ENCODE measurements at places on chromosomes 3 and 15.

DNA sequence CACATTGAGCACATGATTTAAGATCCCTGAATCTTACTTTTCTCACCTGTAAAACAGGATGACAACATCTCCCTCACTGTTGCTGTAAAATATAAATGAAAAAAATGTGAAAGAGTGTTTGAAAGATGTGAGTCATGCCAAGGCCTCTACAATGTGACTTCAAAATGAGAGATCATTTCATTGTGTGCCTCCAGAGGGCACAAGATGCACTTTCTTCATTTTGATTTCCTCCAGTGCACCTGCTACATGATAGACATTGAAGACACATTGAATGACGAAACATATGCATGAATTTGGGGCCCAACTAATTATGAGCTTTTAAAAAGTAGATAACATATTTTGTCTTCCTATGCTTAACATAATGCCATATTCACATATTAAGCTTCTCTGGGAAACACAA is 170.3 kb downstream of the MOBP start:
- DNase-seq, result no peak

DNA sequence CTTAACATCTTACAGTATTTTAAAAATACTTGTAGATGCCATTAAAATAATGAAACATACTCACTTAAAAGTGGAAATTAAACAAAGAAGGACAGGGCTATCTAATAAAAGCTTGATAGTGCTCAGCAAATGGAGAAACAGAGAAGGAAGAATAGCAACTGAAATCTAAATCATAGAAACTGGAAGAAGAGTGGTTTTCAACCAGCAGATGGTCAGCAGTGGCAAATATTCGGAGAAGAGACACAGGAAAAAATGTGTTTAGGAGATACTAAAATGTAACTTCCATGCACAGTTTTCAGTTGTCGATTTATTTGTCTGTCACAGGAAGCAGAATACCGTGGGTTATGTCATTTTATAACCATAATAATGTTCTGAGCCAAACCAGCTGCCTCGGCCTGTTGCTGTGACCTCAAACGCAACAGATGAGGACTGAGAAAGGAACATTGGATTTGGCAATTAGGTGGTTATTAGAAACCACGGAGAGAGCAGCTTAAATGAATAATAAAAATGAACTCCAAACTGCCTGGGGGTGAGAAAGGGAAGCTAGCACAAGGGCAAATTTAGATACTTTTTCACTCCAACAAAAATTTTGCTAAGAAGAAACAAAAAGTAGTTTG is 246.6 kb upstream of the KCNMB2 start:
- no peak for DNase-seq

GRCh38 chr15:58115692-58116091 is 22.5 kb upstream of the AQP9 start:
- no peak for DNase-seq

- no peak for DNase-seq
These were observed 2.3 kb downstream of the GORASP1 start for GRCh38 chr3:39104961-39105686.

DNA sequence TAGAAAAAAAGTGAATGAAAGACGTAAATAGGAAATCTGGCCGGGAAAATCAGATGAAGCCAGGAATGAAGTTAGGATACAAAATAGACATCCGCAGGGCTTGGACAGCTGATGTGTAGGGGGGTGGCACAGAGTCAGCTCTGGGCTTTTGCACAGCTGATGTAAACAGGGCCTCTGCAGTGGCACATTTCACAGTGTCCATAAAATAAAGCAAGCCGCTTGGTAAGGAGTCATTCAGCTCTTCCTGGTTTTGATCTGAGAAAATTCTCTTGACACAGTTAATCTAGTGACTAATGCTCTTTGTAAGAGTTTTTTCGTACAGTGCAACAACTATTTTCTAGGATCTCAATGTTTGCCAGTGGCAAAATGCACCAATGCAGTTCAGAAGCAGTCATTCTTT is 153.3 kb downstream of the USP13 start:
- no peak for DNase-seq

DNA sequence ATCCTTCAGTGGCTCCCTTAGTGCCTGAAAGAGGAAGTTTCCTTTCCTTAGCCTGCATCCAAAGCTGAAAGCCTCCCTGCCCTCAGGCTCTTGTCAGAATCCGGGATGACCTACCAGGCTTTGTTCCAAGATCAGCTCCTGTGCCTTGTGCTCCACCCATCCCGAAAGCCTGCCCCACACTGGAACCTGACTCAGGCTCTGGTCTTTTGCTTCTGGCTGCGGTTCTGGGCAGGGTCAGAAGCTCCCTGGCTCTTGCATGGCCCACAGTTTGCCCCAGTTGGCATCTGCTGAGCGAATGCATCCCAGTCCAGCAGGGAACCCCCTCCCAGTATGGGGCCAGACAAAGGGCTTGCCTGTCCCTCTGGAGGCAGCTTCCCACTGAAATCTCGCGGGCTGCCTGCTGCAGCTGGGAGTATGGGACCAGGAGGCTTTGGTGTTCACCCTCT is 25.9 kb upstream of the KIF23 start:
- DNase-seq, result no peak

DNA sequence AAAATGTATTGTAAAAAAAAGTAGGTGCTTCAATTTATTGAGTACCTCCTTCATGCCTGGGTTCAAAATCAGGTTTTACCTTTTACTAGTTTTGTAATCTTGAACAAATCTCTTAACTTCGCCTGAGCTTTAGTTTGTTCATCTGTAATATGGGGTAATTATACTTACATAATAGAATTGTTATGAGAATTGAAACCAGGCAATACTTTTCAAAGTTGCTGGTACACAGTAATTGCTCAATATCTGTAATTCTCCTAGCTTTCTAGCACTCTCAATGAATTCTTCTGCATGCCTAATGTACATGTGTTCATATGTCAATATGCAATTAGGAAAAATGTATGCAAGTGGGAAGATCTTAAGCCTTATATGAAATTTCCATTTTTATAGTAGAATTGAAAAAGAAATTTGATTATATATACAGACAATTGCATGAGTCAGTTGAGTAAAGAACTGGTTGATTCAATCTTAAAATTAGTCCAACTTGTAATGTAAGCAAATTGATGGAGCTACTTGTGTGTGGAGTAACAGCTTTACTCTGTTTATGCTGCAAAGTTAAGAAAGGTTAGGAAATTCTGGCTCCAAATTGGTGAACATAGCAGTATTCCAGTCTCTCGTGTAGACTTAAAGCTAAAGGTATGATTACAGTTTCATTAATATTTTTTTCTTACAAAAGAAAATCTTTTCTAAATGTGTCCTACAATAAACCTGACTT is 4.1 kb downstream of the TNFSF10 start:
- no peak for DNase-seq

GRCh38 chr15:38708672-38709180 is 144.1 kb upstream of the RASGRP1 start:
- DNase-seq, result no peak

- DNase-seq, result no peak
These were observed 360.4 kb upstream of the ADAMTS9 start for GRCh38 chr3:65048151-65048550.

DNA sequence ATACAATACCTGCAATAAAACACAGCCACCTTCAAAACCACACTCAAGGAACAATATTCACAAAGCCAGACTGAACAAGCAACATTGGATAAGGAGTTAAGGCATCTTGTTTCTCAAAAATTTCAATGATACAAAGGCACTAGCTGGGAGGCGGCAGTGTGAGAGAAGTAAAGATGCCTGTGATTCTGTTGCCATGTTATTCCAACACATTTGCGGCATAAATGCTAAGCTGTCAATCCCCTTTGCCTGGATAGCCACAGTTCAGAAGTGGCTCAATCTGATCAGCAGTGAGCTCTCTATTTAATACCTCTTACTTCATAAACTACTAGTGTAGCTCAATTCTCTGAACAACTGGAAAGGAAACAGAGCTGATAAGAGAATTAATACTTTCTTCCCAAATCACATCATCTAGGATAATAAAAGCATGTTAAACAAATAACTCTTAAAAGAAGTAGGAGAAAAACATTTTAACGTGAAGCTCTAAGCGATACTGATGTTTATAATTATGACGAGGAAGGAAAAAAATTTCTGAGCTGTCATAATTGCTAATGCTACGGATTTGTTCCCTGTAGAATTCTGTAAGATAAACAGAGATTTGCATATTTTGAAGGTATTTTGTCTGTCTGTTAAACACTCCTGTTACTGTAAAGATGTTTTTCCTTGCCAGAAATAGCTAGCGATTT is 358.4 kb downstream of the FOXP1 start:
- no peak for DNase-seq

DNA sequence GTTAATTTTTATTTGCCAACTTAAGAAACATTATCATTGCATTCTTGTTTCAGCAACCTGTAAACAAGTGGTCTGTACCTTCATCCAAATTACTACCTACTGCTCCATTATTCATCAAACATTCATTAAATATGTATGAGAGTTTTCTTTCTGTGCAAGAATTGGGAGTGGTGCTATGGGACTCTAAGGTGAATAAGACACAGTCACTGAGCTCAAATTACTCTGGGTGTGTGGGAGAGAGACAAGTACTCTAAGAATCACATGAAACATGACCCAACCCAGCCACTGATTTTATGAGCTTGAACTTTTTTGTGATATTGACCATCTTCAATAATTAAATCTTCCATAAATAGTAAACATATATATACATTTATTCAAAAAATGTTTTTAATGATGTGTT is 227.2 kb upstream of the TP63 start:
- DNase-seq, result no peak

- no peak for DNase-seq
These were observed 5.3 kb downstream of the TM4SF4 start for GRCh38 chr3:149479621-149480325.

DNA sequence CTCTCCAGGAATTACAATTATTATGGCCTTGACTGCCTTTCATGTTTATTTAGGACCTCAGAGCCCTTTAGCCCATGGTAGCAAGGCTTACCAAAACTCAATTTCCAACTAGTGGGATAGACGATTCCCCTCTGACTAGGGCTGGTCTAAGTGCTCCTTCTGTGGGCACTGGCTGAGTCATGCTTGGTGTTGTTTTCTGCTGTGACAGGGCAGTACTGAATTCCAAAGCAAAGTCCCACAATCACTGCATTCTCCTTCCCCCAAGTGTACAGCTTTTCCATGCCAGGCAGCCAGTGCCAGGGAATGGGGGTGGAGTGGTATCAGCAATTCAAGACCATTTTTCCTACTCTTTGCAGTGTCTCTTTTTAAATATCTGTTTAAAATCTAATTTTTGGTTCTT is 509.0 kb upstream of the NECTIN3 start:
- DNase-seq, result no peak

DNA sequence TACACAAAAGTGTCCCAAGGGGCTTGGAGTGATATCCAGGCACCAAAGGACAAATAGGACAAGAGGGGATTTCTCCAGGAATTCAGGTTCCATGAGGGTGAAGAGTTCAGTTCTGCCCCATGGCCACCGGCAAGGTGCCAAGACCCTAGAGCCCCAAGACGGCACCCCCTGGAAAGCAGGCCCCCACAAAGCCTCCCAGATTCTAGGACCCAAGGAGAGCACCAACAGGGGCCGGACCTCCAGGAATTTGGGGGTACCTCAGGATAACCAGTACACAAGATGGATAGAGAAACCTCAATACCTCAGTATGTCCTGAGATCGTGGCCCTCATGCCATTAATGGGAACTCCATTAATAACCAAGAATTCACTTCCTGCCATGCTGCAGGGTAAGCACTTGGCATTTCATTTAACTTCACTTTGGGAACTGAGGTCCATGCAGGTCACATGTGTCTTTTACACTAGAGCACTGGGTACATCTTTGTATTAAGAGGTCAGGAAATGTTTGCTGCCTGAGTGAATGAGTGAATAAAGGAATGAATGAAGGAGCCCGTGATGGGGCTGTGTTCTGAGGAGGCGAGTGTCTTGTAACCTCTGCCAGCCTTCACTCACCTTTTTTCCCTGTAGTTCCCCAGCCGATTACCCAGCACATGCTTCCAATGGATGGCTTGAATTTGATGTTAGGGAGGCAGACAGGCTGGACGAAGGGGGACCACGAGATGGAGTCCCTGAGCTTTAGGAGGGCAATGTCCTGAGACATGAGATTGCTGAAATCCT is 15.5 kb upstream of the PRSS50 start:
- DNase-seq, result no peak
